ENCODE measurements at places on chromosomes 5 and 9.

DNA sequence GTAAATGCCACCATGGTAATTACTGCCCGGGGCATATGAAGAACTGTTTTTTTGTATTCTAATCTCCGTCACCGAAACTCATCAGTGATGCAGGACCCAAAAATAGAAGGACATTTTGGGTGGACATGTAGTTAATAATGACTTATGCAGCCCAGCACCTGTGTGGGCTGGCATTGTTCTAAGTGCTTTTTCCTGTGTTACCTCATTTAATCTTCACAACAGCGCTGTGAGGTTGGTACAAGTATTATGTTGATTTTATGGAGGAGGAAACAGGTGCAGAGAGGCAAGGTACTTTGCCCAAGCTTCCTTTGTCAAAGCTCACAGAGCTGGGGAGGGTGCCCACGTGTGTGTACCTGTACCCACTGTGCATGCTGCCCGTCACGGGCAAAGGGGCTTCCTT, 58.4 kb downstream of the DAPK1 start:
- no peak for DNase-seq

GRCh38 chr9:69253057-69253456, 72.0 kb upstream of the ENTREP1 start:
- no peak for DNase-seq

DNA sequence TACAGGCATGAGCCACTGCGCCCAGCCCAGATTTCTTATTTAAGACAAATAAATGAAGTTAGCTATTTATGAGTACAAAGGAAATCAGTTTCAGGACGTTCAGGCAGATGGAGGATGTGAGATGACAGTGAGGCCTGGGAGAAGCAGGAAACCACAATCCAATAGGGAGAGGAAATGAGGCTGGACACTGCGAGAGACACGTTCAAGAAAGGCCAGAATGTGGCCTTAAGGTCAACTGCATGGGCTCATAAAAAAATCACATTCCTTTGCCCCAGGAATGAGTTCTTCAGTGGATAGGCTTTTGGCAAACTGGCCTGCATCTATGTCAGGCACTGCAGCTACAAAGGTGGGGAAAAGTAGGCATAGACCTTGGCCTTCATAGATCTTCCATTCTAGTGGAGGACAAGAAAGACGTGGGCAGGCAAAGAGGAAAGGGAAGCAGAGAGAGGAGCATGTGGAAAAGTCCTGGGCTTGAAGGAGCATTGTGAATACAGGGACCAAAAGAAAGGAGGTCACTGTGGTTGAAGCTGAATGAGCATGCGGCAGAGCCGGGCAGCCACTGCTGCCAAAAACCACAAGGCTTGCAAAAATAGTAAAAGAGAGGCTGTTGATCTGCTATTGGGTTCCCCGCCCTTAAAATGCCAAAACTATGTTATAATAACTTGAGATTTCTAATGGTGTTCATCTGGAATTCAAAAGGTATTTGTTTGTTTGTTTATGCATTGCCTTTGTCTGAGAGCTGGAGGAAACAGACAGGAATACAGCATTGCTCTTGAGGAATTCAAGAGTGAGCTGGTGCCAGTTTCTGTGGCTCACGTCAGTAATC, 133.0 kb downstream of the GNA14 start:
- DNase-seq, result peak; percentile 16

- no peak for DNase-seq
These were observed 74.5 kb upstream of the SPINK5 start for GRCh38 chr5:147989239-147989638.

DNA sequence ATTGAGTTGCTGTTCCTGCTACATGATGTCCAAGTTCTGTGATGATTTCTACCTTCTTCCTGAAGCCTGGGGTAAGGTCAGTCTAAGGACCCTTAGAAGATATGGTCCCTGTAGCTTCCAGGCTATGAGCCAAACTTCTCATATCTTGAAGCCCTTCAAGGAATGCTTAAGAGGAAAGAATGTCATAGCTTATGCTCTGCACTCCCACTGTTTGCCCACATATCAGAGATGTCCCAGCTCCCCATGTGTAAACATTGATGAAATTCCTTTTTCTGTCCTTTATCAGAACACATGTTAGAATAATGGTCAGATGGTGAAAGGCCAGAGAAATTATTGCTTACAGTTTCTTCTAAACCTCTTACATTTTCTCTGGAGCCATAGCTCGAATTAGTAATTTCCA, 41.4 kb upstream of the RUSC2 start:
- DNase-seq, result no peak

DNA sequence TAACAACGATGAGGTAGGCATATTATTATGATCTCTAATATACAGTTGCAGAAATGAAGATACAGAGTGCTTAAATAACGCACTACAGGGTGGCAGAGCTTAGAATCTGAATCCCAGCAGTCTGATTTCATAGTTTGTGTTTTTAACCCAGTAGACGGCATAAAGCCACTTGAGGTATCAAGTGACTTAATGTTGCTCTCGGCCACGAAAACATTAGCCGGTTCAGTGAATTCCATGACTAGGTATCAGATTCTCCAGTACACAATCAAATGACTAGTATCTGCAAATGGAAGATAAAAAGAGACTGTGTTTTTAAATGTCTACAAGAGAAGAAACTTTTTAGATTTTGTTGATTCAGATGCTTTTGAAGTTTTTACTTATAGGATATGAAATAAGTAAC, 24.8 kb downstream of the SMC2 start:
- DNase-seq, result no peak

DNA sequence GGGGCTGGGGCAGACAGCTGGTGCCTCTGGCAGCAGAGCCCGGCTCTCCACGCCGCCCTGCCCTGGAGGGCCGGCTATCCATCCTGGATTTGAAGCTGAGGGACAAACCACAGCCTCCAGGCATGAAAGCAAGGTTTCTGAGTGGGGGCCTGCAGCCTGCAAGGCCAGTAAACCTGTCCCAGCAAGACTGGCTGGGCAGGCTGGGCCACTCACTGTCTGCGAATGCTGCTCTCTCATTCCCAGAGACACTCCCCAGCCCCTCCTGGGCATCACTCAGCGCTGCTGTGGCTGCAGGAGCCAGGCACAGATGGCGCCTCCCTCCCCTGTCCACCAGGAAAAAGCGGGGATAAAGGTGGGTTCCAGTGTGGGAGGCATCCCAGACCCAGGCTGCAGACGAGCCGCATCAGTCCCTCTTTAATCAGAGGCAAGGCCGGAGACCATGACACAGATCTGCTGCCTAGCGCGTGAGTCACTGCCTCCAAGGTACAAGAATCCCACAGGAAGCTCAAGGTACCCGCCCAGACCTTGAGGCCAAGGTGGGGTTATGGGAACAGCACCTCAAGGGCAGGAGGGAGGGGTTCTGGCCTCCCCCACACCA, 118.0 kb downstream of the VAV2 start:
- DNase-seq, result no peak

DNA sequence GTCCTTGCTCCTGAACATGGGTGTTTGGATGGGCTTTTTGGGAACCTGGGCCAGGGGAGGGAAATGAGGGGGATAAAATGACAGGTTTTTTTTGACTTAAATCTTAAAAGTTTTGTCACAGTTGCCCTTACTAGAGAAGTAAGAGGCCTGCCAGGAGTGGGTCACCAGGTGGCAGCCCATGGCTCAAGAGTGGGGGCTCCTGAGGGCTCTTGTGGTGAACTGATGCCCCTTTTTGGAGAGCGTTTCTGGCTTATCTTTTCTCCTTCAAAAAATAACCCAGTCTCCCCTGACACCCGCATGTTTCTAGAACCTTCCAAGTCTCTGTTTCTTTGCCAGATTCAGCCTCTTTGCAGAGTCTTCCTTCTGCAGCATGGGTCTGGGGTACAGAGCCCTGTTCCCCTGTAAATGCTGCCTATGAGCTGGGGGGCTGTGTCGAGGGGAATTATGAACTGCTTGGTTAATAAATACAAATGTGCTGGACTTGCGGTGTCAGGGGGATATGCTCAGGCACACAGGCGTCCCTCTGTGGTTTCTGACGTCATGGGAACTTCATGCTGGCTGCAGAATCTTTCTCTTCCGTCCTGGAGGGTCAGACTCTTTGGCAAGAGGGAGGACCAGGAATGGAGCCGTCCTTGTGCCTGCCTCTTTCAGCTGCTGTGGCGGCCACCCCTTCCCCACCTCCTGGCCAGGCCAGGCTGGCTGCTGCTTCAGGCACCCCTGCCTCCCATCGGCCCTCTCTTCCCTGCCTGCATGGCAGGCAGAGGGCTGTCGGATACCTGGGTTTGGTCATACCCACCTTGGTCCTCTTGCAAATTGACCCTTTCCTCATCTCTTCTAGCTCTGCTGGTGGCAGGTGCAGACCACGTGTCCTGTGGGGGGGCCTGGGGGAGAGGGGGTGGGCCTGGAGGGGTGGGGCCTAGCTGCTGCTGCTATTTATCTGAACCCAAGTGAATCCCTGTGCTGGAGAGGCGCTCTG, 30.1 kb downstream of the PTPA start:
- DNase-seq, result peak; percentile 70

DNA sequence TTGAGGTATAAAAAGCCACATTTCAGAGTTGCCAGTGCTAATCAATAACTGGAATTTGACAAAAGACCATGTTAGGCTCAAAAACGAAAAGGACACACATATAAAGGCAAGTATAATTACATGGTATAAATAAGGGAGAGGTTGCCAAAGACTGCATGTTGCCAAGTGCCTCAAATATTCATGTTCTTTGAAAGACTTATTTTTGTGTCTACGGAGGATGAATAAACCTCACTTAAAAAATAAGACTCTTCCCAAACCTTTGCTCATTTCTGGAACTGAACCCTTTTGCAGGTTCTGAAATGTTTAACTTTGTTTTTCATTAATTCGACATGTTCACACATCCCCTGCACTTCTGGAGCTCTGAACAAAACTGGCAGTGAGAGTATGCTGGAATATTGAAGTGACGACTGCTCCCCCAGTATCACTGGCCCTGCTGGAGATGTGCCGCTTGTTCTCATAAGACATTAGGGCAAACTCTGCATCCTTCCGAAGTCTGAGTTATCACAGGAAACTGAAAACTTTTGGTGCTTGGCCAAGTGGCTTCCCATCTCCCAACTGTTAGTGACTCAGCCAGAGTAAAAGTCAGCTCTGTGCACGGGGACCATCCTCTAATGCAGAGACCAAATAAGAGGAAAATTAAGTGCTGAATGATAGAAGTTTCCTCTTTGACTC, 336.8 kb downstream of the GLIS3 start:
- DNase-seq, result no peak

- no peak for DNase-seq
These were observed 44.7 kb upstream of the VCAN start for GRCh38 chr5:83426855-83427254.

DNA sequence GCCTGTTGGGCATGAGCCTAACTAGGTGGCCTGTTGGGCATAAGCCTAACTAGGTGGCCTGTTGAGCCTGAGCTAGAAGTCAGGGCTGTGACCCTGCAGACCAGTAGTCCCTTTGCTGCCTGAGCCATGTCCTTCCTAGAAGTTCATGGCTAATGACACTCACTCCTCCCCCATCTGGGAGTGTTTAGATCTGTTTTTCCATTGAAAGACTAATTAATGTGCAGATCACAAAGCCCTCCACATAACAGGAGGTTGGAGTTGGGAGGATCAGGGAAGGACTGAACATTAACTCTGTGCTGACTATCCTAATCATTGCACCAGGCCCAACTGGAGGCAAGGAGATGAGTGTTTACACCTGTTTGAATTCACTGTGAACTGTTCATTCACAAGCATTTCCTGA, 27.6 kb downstream of the SLC25A48 start:
- DNase-seq, result no peak

DNA sequence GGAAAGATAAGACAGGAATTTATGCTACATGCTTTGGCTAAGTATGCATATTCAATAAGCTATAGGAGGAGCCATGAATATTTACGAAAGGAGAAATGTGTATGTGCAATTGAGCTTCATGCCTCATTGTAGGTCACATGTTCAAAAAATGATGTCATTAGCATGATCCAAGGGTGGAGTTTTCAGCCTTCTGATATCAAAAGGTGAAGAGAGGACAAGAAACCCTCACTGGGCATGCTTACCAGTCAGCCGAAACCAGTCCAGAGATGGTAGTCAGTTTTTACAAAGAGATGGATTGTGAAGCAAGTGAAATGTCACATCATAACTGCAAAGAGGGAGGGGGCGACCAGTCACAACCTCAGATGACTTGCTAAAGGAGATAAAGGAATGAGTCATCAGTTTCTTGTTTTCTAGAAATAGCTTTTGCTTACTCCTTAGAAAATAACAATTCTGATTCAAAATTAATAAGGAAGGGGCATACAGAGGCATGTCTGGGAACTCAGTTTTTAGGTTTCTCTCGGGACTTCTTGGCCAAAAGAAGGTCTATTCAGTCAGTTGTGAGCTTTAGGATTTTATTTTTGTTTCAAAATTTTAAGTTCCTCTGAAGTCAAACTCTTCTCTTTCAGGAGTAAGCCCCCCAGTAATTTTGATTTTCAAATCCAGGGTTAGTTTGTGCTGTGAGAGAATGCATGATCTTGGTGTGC, 1067.8 kb upstream of the EDIL3 start:
- peak; percentile 2 for DNase-seq

DNA sequence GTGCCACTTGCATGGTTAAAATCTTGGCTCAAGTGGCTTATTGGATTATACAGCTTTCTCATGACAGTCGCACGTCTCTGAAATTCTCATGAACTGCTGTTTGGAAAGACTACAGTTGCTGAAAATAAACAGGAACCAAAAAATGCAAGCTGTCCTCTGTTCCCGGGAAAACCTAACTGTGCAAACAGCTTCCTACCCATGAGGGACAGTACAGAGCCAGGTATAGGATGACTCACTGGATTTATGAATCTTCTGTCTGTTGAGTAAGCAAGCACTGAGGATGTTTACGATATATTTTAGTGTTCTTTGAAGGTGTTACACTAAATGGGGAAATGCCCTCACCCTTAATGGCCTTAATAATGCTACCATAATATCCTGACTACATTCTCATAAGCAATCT, 380.3 kb upstream of the TNC start:
- DNase-seq, result no peak

DNA sequence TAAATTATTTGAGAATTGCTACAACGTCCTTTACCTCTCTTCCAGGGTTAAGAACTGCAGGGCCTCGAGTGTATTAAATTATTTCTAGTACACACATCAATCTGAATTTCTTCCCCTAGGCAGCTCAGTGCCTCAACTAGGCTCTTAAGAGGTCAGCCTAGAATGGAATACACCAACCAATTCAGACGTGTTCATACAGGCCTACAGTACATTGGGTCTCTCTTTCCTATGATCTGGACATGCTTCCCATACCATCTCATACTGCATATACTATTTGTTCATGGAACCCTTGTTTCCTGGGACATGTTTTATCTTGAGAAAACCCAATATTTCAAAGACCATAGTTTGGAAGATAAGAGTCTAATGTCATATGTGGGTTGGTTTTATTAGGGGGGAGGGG, 434.1 kb upstream of the WWC1 start:
- DNase-seq, result no peak

- DNase-seq, result no peak
These were observed 14.8 kb upstream of the CPLX2 start for GRCh38 chr5:175856408-175857100.
